ENCODE measurements at places on chromosomes 16 and 17.

DNA sequence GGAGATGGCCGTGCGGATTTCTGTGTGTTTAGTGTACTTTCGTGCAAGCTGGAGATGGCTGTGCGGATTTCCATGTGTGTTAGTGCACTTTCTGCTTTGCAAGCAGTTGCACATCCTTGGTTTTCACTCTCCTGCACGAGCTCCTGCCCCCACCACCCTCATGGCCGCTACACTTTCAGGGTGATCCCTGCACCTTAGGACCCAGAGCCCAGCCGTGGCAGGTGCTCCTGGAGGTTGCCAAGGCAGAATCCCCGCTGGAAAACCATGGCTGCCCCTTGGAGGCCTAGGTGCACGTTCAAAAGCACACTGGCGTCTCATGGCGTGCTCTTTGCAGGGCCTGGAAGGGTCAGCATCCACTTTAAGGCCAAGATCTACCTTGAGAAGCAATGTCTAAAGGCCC, 311.0 kb upstream of the TNRC6C start:
- no peak for DNase-seq

DNA sequence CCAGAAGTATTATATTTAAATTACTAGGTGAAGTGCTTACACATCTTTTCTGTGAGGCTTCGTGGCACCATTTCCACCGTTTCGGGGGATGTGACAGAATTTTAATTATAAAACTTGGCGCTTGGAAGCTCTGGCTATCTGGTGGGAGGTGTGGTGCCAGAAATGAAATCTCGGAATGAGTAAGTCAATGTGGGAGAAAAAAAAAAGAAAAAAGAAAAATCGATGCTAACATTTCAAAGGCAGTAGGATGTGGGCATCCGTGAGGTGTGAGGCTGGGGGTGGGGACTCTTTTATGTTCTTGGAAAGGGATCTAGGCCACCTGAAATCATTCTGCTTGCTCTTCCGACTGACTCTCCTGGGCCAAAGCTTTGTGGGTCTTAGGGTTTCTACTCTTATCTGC, 21.9 kb downstream of the CPPED1 start:
- no peak for DNase-seq

DNA sequence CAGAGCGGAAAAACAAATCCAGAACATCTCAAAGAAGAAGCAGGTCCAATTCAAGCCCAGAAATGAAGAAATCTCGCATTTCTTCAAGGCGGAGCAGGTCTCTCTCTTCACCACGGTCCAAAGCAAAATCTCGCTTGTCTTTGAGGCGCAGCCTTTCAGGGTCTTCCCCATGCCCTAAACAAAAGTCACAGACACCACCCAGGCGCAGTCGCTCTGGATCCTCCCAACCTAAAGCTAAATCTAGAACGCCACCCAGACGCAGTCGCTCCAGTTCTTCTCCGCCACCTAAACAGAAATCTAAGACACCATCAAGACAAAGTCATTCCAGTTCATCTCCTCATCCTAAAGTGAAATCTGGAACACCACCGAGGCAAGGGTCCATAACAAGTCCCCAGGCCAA, 10.3 kb downstream of the SRRM2 start:
- no peak for DNase-seq

- no peak for DNase-seq
Observed at GRCh38 chr16:11893571-11893970, 22.2 kb downstream of the GSPT1 start.

- no peak for DNase-seq
Observed at GRCh38 chr17:53270936-53271335, 551.8 kb upstream of the KIF2B start.

- no peak for DNase-seq
Observed at GRCh38 chr16:72836985-72837384, 210.9 kb downstream of the ZFHX3 start.

DNA sequence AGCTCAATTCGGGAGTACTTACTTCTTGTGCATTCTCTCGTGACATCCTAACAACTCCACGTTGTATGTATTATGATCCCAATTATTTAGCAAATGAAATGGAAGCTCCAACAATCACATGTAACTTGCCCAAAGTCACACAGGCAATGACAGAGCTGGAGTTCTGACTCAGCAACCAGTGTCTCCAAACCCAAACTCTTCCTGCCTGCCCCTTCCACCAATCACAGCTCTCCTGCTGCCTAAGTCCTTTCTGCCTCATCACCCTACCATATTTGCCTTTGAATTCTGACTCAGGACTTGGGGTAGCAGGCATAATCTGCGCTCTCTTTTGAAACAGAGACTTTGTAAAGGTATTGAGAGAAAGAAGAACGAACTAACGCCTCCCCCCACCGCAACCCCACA, 245.2 kb upstream of the MAF start:
- DNase-seq: no peak

GRCh38 chr16:88525663-88525990, 44.6 kb upstream of the ZC3H18 start:
- DNase-seq: no peak

DNA sequence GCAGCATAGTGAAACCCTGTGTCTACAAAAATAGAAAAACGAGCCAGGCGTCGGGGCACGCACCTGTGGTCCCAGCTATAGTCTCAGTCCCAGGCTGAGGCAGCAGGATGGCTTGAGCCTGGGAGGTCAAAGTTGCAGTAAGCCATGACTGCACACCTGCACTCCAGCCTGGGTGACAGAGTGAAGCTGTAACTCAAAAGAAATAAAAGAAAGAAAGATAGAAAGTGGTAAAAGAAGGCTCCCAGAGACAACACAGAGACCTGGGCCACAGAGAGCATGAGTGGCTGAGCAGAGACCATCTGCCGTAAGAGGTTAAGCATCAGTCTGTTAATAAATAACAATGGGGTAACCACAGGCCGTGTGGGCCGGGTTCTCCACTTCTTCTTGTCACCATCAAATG, 15.3 kb upstream of the HEXD start:
- no peak for DNase-seq

GRCh38 chr17:69117855-69118784, 23.6 kb downstream of the ABCA6 start:
- DNase-seq: no peak

DNA sequence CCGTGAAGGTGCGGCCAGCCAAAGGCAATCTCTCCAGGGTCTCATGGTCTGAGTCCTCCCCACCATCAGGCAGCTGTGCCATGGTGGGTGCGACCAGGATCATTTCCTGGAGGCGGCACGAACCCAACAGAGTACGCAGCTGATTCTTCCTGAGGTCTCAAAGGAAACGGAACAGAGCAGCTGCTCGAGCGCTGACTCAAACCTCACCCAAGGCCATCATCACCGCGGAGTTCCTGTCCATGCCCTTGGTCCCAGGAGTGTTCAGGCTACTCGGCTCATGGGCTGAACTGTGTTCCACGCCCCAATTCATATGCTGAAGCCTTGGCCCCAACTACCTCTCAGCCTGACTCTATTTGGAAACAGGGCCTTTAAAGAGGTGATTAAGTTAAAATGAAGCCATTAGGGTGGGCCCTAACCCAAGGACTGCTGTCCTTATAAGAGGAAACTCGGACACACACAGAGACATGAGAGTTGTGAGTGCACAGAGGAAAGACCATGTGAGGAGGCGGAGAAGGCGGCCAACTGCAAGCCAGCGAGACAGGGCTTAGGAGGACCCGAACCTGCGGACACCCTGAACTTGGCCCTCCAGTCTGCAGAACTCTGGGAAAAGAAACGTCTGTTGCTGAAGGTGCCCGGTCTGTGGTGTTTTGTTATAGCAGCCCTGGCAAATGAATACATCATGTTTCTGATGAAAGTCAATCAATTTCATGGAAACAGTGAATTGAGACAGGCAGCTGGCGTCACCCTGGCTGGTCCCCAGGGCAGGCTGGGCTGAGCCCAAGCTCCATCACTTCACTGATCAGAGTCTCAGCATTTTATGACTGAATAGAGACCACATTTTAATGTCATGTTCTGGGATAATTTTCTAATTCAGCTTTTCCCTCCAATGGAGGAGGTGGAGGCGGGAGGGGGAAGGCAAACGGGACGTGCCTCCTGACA, 13.7 kb downstream of the MXRA7 start:
- DNase-seq: no peak

- no peak for DNase-seq
Observed at GRCh38 chr17:35046245-35046644, 17.3 kb downstream of the RFFL start.

GRCh38 chr17:44024271-44024663, 9.5 kb upstream of the TMEM101 start:
- no peak for DNase-seq

DNA sequence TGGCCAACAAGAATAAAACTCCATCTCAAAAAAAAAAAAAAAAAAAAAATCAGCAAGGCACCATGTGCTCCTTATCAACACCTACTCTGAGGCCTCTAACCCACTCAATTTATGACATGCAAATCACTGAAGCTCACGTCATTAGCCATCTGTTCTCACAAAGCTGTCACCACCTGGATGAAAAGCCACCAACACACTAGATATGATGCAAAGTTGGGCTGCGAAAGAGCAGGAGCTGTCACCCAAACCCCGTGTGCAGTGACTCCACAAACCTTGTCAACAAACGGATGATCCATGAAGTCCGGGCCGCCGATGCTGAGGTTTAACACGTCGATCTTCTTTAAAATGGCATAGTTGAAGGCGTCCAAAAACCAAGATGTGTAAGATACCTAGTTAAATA, 25.3 kb downstream of the MBTPS1 start:
- no peak for DNase-seq

DNA sequence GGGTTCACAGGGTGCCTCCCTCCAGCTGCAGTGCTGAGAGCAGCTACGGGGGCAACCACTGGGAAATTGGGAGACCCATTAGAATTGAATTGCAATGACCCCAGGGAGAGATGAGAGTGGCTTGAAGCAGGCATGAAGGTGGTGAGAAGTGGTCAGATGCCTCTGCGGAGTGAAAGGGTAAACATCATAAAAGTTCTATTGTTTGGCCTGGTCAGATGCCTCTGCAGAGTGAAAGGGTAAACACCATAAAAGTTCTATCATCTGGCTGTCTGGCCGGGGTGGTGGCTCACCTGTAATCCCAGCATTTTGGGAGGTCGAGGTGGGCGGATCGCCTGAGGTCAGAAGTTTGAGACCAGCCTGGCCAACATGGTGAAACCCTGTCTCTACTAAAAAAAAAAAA, 53.5 kb downstream of the TNFRSF13B start:
- DNase-seq: no peak

DNA sequence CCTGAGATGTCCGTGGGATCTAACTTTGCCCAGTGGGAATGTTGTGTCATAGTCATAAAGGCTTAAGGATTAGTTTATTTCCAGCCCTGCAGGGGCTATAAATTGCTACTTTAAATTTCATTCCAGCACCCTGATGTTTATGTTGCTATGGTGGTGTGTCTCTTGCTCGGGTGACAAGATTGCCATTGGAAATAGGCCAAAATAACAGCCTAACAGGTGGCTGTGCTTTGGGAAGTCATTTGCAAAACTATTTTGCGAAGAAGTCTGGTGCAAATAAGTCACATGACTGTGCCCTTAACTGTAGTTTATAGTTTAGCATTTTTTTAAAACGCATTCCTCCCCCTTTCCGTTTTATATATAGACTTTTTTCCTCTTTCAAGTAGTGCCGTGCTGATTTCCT, 23.1 kb downstream of the PITPNC1 start:
- DNase-seq: no peak

- no peak for DNase-seq
Observed at GRCh38 chr16:67504031-67505021, 21.0 kb upstream of the AGRP start.

DNA sequence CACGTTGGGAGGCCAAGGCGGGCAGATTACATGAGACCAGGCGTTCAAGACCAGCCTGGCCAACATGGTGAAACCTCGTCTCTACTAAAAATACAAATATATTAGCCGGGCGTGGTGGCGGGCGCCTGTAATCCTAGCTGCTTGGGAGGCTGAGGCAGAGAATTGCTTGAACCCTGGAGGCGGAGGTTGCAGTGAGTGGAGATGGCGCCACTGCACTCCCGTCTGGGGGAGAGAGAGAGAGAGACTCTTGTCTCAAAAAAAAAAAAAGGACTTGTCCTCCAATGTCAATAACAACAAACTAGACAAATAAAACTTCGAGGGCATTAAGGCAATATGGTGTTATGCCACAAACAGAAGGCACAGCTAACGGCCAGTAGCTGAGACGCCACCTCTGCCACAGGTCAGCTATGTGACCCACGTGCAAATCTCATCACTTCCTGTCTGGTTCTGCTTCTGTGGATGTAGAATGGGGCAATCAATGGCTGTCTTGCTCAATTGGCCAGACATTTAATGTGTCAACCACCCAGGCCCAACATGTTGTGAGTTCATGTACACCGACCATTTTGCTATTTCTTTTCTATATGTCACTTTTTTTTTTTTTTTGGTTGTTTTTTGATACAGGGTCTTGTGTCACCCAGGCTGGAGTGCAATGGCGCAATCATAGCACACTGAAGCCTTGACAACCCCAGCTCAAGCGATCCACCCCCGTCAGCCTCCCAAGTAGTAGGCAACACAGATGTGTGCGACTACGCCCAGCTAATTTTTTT, 834 bp upstream of the TXNDC11 start:
- DNase-seq: no peak

- no peak for DNase-seq
Observed at GRCh38 chr17:49914664-49915063, 54.3 kb upstream of the DLX4 start.
